Aorta (tissue), 5 donors: ENCODE measurements at places on chromosomes 11 and 22.

GRCh38 chr11:67240576-67241389 lies 25.5 kb upstream of the GRK2 start:
- DNase-seq: peak; percentile 81

- DNase-seq: no peak
Observed at GRCh38 chr11:36230779-36231699, 58.2 kb downstream of the COMMD9 start.

DNA sequence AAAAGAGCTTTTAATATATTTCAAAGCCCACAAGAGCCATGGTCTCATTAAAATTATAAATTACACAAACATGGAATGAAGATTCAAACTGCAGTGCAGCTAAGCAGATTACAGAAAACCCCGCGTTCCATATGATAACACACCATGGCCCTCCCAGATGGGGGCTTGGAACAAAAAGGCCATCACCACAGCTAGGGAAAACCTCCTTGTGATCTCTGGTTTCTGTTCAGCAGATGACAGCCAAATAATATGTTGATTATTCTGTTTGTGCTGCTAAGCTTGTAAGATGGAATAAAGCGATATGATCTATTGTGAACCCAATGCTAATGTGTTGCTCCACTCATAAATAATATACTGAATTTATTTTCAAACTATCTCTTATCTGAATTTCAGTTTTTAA lies 28.5 kb downstream of the IMMP1L start:
- no peak for DNase-seq

DNA sequence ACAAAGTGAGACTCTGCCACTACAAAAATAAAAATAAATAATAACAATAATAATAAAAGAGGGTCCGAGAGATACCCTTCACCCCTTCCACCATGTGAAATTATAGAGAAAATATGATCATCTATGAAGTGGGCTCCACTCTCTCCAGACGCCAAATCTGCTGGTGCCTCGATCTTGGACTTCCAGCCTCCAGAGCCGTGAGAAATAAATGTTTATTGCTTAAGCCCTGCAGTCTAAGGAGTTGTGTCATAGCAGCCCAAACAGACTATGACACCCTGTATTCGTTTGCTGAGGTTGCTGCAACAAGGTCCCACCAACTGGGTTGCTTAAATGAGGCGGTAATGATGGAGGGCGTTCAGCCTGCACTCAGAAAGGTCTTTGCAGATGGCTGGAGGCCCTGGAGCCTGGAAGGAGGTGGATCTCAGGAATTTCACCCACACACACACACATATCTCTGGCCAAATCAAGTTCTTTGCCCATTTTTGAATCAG lies 7.6 kb upstream of the SEPTIN5 start:
- no peak for DNase-seq

- DNase-seq: no peak
Observed at GRCh38 chr11:130592056-130592455, 143.6 kb downstream of the ADAMTS15 start.

- no peak for DNase-seq
Observed at GRCh38 chr22:38431266-38432010, 23.6 kb downstream of the KCNJ4 start.

DNA sequence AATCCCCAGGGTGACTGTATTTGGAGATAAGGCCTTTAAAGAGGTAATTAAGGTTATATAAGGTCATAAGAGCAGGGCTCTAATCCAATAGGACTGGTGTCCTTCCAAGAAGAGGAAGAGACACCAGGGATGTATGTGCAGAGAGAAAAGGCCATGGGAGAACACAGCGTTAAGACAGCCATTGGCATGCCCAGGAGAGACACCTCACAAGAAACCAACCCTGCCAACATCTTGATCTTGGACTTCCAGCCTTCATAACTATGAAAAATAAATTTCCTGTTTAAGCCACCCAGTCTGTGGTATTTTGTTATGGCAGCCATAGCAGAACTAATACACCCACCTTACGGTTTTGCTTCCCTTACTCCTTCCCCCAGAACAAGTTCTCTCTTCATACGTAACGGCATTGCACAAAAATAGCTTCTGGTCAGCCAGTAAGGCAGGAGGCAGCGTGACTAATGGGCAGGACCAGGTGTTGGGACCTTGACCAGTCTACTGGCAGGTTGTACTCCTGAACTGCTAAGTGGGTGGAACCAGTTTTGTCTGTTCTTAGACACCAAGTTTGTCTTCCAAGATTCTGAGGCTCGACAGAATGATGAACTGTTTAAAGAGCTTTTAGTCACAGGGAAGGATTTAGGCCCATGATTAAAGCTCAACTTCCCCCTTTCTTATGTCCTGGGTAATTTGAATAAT lies 31.9 kb upstream of the UPB1 start:
- no peak for DNase-seq

DNA sequence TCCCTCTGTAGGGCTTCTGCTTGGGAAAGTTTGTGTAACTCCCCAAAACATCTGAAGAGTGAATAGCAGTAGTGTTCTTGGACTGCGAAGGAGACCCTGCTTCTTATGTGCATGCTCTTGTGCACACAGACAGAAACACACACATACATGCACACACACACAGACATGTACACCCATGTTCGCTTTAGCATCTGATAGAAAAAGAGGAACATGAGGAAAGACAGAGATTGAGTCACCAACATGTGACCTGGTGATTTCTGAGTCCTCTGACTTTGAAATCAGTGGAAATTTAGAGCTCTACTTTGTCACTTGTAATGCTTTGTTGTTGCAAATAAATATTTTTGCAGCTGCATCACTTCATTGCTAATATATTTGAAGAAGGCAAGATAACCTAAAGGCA lies 23.8 kb downstream of the CD44 start:
- DNase-seq: no peak

DNA sequence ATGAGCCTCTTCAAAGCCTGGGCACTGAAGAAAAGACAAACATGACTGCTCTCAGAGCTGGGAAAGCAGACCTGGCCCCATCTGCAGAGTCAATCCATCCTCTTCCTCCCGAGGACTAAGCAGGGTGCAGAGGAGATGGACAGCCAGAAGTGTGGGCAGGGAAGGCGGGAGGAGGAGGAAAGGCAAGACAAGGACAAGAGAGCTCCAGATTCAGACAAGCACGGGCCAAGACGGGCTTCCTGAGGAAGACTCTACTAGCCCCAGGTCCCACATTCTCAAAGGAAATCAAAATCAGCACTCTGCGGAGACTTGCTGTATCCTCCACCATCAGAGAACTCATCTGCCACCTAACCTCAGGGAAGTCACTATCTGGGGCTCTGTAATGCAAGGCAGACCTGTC lies 28.5 kb downstream of the OPCML start:
- no peak for DNase-seq

GRCh38 chr11:17766590-17766989 lies 32.0 kb downstream of the KCNC1 start:
- DNase-seq: peak; percentile 41

DNA sequence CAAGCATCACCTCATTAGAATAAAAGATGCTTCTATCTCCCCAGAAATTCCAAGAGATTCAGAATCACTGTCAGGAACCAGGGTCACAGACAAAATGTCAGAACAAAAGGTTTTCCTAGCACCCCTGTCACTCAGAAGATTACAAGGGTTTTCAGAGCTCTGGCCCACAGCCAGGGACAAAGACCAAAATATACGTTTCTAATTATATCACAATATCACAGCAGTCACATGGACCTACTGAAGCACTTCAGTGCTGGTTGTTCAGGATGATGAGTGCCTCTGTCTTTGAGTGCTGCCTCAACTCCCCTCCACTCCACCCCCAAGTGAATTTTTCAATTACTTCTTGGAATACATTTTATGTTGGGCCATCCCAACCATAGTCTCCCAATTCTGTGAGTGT lies 21.9 kb upstream of the RTL6 start:
- DNase-seq: no peak

DNA sequence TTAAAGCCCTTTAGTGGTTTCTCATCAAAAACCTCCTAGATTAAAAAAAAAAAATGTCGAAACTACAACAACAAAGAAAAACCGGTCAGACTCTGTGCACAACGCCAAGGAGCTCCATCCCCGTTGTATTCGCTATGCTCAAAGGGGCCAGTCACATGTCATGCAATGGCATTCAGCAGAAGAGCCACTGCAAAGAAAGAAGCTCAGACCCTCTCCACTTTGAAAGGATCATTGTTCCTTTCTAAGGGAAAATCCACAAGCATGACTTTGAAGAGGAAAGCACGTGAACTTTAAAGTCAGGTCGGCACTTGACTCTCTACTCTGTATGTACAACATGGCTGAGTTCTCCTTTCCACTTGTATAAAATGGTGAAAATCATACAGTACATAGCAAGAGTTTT lies 655.6 kb downstream of the ETS1 start:
- DNase-seq: no peak

DNA sequence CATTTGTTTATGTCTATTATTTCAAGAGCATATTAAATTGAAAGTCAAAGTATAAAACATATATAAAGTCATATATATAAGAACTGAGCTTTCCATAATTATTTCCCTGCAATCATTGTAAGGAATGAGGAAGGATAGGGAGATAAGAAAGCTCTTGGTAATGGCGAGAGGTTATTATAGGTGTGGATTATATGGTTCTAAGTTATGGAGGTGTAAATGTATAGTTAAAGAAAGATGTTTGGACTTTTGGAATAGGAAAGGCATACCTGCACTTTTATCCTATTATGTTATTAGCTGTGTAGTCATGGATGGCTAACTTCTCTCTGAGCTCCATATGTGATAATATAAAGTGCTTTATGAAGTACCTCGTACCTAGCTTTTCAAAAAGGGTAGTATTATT lies 127.6 kb downstream of the LUZP2 start:
- DNase-seq: no peak

DNA sequence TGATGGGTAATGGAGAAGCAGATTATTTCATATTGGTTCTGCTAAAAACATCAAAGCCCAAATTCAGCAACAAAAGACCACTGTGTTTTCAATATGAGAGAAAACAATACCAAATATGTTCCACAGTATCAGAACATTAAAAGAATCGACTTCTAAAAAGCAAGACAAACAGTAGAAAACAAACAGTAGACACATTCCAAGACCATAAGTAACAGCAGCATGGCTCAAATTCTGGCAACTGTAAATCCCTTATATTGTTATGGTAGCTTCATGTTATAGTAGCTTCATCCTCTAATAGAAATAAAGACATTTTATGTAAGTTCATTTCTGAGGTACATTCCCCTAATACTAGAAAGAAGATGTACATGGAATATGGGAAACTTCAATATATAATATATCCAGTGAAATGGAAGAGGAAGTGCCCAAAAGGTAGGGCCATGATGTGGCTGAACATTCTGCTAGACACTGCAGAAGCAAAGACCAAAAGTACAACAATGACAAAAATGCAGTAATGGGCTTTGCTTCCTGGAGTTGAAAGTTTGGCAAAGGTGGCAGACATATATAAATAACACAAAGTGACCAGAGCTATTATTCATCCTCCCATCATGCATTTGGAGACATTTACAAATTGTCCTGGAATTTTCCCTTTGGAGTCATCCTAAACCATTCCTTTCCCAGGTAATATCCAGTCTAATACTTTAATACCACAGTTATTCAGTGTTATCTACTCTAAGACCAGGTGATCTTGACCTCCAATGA lies 299.9 kb downstream of the DCDC1 start:
- no peak for DNase-seq

DNA sequence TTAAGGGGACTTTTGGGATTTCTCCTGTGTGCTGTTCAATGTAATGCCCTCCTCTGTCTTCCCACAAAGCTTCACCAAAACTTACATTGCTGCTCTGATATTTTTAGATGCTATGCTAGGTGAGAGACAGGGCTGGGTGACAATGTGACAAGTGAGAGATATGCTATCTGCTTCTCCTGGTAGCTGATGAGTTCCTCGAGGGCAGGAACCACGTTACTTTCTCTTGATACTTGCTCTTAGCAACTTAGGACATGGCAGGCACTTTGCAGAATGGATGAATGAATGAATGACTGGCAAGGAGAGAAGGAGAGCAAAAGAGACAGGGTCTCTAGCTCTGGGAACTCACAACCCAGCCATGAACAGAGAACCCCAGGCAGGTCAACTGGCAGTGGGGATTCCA lies 115.4 kb downstream of the C11orf58 start:
- DNase-seq: no peak

GRCh38 chr22:48717076-48717810 lies 1110.4 kb downstream of the BRD1 start:
- DNase-seq: peak; percentile 49

GRCh38 chr11:24934733-24935439 lies 438.0 kb downstream of the LUZP2 start:
- DNase-seq: no peak

- no peak for DNase-seq
Observed at GRCh38 chr22:22384267-22384666, 124.3 kb downstream of the ZNF280B start.

GRCh38 chr11:94107363-94107762 lies 21.3 kb upstream of the PANX1 start:
- no peak for DNase-seq

DNA sequence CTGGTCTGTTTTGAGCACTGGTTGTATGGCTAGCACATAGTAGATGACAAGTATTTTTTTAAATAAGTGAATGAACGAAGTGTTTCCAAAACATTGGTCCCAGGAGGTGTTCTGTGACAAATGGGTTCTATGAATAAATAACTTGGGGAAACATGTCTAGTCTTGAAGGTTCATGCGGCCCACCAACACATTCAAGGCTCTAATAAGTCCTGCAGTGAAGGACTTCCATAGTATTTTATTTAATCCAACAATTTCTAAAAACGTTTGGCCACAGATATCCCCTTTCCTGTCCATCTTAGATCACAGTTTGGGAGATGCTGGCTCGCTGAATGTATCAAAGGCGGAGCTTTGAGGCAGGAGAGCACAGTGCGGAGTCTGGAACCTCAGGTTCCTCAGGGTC lies 22.5 kb downstream of the PARVG start:
- no peak for DNase-seq

GRCh38 chr11:86314636-86315035 lies 12.6 kb downstream of the HIKESHI start:
- no peak for DNase-seq

DNA sequence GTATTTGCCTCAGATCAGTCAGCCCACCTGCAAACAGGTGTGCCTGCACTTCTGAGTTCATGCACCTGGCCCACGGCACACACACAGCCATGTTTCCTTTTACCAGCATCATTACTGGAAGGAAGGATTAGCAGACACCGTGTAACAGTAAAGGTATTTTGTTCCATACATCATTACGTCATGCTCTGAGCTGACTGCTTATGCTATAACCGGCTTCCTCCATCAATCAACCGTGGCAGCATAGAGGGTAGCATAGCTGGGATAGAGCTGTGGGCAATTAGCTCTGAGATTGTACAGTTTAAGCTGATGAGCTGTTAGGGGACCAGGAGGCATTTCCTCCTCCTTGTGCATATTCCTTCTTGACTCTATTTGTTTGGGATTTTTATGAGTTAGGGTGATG lies 102.4 kb downstream of the ME3 start:
- no peak for DNase-seq

GRCh38 chr11:108805030-108805429 lies 140.2 kb downstream of the DDX10 start:
- no peak for DNase-seq

DNA sequence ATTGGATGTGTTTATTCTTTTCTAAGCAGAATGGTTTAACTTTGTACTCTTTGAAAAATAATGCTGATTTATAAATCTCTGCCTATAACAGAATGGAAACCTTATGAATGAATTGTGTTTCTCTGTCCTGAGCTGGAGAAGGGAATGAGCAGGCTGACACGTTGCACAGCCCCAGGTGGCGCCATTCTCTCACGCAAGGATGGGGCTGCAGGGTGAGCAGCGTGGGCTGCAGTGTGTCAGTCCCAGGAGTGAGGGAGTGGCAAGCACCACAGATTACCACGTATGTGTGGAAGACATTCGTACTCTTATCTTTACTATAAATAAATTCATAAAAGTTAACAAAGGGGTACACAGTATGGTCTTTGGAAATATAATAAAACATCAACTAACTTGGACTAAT lies 33.4 kb downstream of the FDX1 start:
- peak; percentile 63 for DNase-seq

GRCh38 chr11:125514336-125515101 lies 18.5 kb upstream of the FEZ1 start:
- DNase-seq: peak; percentile 66
